Tibial nerve (tissue), 4 donors: ENCODE measurements at places on chromosomes 2 and 18. TPM values are rescaled to one million over a fixed set of nuclear protein-coding genes. Genes with fewer than 3 reads are reported as not detected.
A peak's percentile ranks its signal among the peaks of the same experiment; 100 is the strongest.

GRCh38 chr2:8239531-8240088 is 442.2 kb upstream of the ID2 start:
- no peaks in the 10 kb centered on the region for H3K36me3 ChIP-seq
- no peaks in the 10 kb centered on the region for H3K27me3 ChIP-seq
- no peak overlapping the region for H3K27ac ChIP-seq
- no peak for DNase-seq

GRCh38 chr18:55457028-55457427 is 131.0 kb downstream of the TCF4 start:
- no peaks in the 10 kb centered on the region for H3K36me3 ChIP-seq
- DNase-seq = no peak
- H3K4me1 ChIP-seq = no peaks in the 10 kb centered on the region
- H3K4me3 ChIP-seq = no peak overlapping the region
- H3K27ac ChIP-seq = no peak overlapping the region

GRCh38 chr18:36757081-36757480 is 71.7 kb downstream of the TPGS2 start:
- no peaks in the 10 kb centered on the region for H3K4me1 ChIP-seq
- H3K36me3 ChIP-seq = no peaks in the 10 kb centered on the region
- H3K27me3 ChIP-seq = no peaks in the 10 kb centered on the region
- H3K4me3 ChIP-seq = no peak overlapping the region
- no peak for DNase-seq
- H3K27ac ChIP-seq = no peak overlapping the region

DNA sequence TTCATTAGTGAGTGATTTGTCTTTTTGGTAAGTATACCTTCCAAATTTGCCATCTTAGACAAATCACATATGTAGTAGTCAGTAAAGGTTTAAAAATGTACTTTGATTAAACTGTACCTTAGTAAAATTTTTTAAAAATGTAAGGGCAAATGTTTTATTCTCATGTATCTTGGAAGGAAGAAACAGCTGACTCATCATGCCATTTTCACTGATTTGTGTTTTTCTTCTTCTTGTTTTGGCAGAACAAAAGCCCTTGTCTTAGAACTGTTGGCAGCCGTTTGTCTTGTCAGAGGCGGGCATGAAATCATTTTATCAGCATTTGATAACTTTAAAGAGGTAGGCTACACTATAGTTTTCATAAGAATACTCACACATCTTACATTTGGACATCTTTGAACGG is 136.5 kb downstream of the PRPF40A start:
- H3K36me3 ChIP-seq = no peaks in the 10 kb centered on the region
- peaks cover 74% of the 10 kb centered on the region for H3K4me1 ChIP-seq
- no peak overlapping the region for H3K27ac ChIP-seq
- H3K27me3 ChIP-seq = no peaks in the 10 kb centered on the region
- DNase-seq = no peak
- no peak overlapping the region for H3K4me3 ChIP-seq

GRCh38 chr2:201267278-201268030 is 7.1 kb downstream of the CASP8 start:
- H3K27ac ChIP-seq = no peak overlapping the region
- no peak overlapping the region for H3K4me3 ChIP-seq

DNA sequence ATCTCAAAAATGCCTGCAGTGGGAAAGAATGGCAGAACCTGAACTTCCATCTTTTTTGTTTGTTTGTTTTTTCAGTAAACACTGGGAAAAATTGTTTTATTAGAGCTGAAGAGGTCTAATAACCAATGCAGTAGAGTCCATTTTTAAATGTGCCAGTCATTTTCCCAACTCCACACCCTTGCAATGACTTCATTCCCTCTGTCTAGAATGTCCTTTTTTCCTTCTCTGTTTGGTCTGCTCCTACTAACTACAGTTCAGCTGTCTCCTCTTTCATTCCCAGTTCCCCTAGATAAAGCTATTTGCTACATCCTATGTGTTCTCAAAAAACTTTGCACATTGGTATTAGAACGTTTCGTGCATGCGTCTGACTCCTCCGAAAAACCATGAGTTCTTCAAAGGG is 9.3 kb upstream of the RAPH1 start:
- H3K4me1 ChIP-seq = no peaks in the 10 kb centered on the region
- DNase-seq = no peak
- H3K27me3 ChIP-seq = no peaks in the 10 kb centered on the region
- H3K27ac ChIP-seq = no peak overlapping the region

DNA sequence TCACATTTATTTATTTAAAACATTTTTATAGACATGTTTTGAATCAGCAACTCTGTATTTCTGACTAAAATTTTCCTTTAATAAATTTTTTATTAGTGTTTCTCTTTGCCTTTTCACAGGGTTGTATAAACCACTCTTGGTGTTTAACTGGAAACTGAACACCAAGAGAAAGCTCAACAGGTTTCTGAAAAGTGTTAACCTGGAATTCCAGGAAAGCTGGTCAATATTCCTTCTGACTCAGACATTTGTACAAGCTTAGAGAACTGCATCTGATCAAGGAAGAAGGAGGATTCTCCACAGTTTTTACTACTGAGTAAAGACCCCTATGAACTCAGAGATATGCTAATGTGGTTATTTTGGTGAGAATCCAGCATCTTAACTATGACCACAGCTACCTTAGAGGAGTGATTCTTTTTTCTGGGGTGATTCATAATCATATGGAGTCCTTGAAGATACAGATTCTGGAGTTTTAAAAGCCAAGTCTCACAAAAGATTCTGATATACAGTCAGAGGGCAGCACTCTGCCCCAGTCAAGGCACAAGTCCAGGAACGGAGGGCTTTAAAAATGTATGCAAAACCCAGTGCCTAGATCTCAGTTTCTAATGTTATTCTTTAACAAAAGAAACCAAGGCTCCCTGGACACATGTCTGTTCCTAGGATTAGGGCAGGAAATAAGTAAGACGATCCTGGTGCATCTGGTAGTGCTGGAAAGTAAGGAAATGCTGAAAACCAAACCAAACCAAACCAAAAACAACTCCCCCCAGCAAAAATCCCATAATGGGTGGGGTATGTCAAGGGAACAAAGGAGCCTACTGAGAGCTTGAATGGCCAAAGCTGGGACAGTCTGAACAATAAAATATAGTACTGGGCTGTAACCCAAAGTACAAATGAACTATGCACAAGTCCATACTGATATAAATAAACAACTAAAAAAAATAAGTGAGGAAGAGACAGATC is 85.1 kb upstream of the FZD5 start:
- DNase-seq = no peak
- H3K27ac ChIP-seq = no peak overlapping the region
- no peak overlapping the region for H3K4me3 ChIP-seq
- H3K36me3 ChIP-seq = peaks cover 31% of the 10 kb centered on the region

DNA sequence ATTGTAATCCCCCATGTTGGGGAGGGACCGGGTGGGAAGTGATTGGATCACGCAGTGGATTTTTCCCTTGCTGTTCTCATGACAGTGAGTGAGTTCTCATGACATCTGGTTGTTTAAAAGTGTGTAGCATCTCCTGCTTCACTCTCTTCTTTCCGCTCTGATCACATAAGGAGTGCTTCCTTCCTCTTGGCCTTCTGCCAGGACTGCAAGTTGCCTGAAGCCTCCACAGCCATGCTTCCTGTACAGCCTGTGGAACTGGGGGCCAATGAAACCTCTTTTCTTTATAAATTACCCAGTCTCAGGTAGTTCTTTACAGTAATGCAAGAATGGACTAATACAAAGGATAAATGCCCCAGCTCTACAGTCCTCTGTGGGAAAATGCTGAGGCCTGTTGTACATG is 437.5 kb upstream of the NXPH2 start:
- H3K27me3 ChIP-seq = no peaks in the 10 kb centered on the region
- no peak overlapping the region for H3K4me3 ChIP-seq
- DNase-seq = no peak
- no peaks in the 10 kb centered on the region for H3K36me3 ChIP-seq
- H3K4me1 ChIP-seq = no peaks in the 10 kb centered on the region

- H3K36me3 ChIP-seq = no peaks in the 10 kb centered on the region
- no peak for DNase-seq
- H3K27ac ChIP-seq = no peak overlapping the region
Measured at GRCh38 chr18:39624961-39625360, 2059.4 kb upstream of the CELF4 start.

GRCh38 chr2:85330839-85331636 is 3.2 kb upstream of the TGOLN2 start:
- H3K4me3 ChIP-seq = no peak overlapping the region
- peaks cover 6% of the 10 kb centered on the region for H3K36me3 ChIP-seq
- no peak for DNase-seq
- no peak overlapping the region for H3K27ac ChIP-seq

GRCh38 chr18:2894131-2894840 is 47.5 kb downstream of the EMILIN2 start:
- H3K36me3 ChIP-seq = no peaks in the 10 kb centered on the region
- H3K27me3 ChIP-seq = no peaks in the 10 kb centered on the region
- H3K4me3 ChIP-seq = no peak overlapping the region
- H3K4me1 ChIP-seq = no peaks in the 10 kb centered on the region
- no peak for DNase-seq
- no peak overlapping the region for H3K27ac ChIP-seq

- H3K27ac ChIP-seq = no peak overlapping the region
- H3K4me1 ChIP-seq = peaks cover 22% of the 10 kb centered on the region
- DNase-seq = peak; percentile 16
- H3K36me3 ChIP-seq = no peaks in the 10 kb centered on the region
Measured at GRCh38 chr18:3526421-3527354, 76.7 kb downstream of the TGIF1 start.

DNA sequence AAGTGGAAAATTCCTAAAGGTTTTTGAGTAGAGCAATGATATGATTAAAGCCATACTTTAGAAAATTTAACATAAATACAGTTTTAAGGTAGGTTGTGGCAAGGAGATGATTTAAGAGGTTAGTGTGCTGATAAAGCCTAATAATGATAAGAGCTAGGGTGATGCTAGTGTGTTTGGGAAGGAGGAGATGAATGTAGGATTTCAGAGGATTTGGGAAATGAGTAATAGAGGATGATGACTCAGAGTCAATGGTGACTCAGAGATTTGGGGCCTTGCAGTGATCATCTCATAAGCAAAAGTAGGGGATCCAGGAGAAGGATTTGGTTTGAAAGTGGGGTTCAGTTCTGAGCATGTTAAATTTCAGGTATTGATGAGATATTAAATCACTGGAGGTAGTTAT is 23.3 kb downstream of the STAMBP start:
- no peak for DNase-seq
- peaks cover 100% of the 10 kb centered on the region for H3K36me3 ChIP-seq
- no peak overlapping the region for H3K27ac ChIP-seq
- no peaks in the 10 kb centered on the region for H3K27me3 ChIP-seq
- no peaks in the 10 kb centered on the region for H3K4me1 ChIP-seq

- H3K4me3 ChIP-seq = no peak overlapping the region
- H3K27ac ChIP-seq = no peak overlapping the region
- H3K4me1 ChIP-seq = no peaks in the 10 kb centered on the region
- no peaks in the 10 kb centered on the region for H3K27me3 ChIP-seq
- no peak for DNase-seq
Measured at GRCh38 chr2:97747716-97748115, 34.3 kb downstream of the ZAP70 start.

DNA sequence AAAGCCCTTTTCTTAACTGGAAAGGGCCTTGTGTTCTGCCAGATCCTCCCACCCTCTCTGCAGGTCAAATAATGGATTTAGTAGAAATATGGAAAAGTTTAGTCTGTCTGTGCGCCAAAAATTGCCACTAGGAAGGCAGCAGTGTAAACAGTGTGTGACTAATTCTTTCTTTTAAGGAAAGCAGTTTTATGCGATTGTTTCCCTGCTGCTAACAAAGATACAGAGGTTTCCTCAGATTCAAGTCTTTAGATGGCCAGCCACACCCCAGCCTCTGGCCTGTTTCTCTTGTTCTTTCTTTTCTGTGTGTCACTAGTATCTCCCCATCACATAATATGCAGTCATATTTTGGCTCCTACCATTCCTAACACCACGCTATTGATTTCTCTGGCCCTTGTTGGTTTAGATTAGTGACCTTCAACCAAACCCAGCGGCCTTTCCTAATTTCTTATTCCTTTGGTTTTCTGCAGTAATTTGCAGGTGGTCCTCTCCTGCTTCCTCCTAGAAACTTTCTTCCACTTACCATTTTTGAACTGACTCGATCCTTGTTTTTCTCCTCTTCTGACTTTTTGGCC is 157.4 kb downstream of the LTBP1 start:
- no peaks in the 10 kb centered on the region for H3K27me3 ChIP-seq
- H3K4me3 ChIP-seq = no peak overlapping the region
- peak overlapping the region; percentile 43 for H3K27ac ChIP-seq
- no peaks in the 10 kb centered on the region for H3K36me3 ChIP-seq
- DNase-seq = no peak

GRCh38 chr2:39954346-39954745 is 175.3 kb upstream of the THUMPD2 start:
- H3K36me3 ChIP-seq = no peaks in the 10 kb centered on the region
- H3K27me3 ChIP-seq = no peaks in the 10 kb centered on the region
- H3K4me3 ChIP-seq = no peak overlapping the region
- no peak for DNase-seq
- no peaks in the 10 kb centered on the region for H3K4me1 ChIP-seq

- H3K4me1 ChIP-seq = peaks cover 49% of the 10 kb centered on the region
- H3K27ac ChIP-seq = peak overlapping the region; percentile 69
- H3K36me3 ChIP-seq = no peaks in the 10 kb centered on the region
- no peaks in the 10 kb centered on the region for H3K27me3 ChIP-seq
- no peak overlapping the region for H3K4me3 ChIP-seq
Measured at GRCh38 chr2:55009277-55010060, 40.8 kb downstream of the RTN4 start.

DNA sequence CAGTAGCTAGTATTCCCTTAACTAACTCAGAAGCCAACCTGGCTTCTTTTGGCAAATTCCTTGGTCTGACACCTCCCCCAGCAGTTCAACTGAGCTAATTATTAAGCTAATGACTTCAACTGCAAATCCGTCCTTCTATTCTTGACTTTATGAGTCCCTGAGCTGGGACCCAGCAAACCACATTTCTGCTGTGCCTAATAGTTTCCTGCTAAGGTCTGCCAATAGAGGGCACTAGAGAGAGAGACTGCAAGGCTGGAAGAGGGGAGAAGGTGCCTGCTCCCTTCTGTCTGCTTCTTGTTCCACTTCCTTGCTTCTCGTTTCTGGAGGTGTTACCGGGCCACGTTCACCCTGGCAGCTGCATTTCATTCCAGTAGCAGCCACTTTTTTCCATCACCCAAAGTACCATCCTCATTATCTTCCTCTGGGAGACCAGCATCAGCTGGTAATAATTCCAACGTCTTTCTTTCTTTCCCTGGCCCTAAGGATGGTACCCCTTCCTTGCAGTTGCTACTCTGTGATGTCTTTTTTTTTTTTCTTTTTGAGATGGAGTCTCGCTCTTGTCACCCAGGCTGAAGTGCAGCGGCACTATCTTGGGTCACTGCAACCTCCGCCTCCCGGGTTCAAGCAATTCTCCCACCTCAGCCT is 352.0 kb downstream of the TNS1 start:
- peaks cover 8% of the 10 kb centered on the region for H3K4me1 ChIP-seq
- H3K27me3 ChIP-seq = no peaks in the 10 kb centered on the region
- H3K36me3 ChIP-seq = no peaks in the 10 kb centered on the region

- H3K27me3 ChIP-seq = no peaks in the 10 kb centered on the region
- H3K4me1 ChIP-seq = no peaks in the 10 kb centered on the region
- no peak overlapping the region for H3K27ac ChIP-seq
- H3K4me3 ChIP-seq = no peak overlapping the region
- no peaks in the 10 kb centered on the region for H3K36me3 ChIP-seq
- DNase-seq = no peak
Measured at GRCh38 chr2:169105476-169105875, 36.1 kb downstream of the DHRS9 start.

Gene AAMP
- 111 TPM for total RNA-seq

Gene CFAP65
- not detected for total RNA-seq

Gene CYTIP
- total RNA-seq = 7.7 TPM

Gene ABHD3
- total RNA-seq = 8.6 TPM

Gene UGT1A8
- not detected for total RNA-seq

Gene LYPD1
- total RNA-seq = 0.22 TPM

Gene NOL4
- total RNA-seq = not detected

Gene CPLX4
- total RNA-seq = not detected

Gene CXXC1
- 131 TPM for total RNA-seq
